Activated CD4-positive, alpha-beta T cell treated with anti-CD3 and anti-CD28 coated beads, Interleukin-10, Interleukin-2, amounts not matched to agents 100 ng/mL and 50 ng/mL, durations not matched to agents 16 hours and 8 hours (primary cell): ENCODE measurements at places on chromosomes 2 and 18.

- DNase-seq, result no peak
Measured at GRCh38 chr2:79697200-79697599, 184.3 kb downstream of the CTNNA2 start.

- DNase-seq, result no peak
Measured at GRCh38 chr2:207926133-207926988, 99.0 kb downstream of the PLEKHM3 start.

- DNase-seq, result no peak
Measured at GRCh38 chr2:177519534-177520115, 127.1 kb downstream of the AGPS start.

GRCh38 chr2:200640901-200641300 lies 55.1 kb downstream of the AOX1 start:
- no peak for DNase-seq

DNA sequence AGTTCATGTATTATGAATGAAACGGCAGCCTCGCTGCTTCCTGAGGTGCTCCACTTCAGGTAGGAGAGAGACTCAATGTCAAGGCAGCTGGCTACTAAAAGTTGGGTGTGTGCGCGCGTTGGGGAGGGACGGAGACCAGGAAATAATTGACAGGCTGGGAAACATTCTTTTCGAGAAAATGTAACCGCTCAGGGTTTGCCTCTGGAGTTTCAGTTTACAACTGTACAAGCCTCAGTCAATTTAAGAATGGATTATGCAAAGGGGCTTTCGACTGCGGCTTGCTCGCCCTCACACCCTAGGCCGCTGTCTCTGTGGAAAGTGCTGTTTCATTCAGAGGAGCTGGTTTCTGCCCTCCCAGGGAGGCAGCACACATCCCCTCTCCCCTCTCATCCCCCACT lies 4.4 kb upstream of the SPRED2 start:
- peak; percentile 88 for DNase-seq

DNA sequence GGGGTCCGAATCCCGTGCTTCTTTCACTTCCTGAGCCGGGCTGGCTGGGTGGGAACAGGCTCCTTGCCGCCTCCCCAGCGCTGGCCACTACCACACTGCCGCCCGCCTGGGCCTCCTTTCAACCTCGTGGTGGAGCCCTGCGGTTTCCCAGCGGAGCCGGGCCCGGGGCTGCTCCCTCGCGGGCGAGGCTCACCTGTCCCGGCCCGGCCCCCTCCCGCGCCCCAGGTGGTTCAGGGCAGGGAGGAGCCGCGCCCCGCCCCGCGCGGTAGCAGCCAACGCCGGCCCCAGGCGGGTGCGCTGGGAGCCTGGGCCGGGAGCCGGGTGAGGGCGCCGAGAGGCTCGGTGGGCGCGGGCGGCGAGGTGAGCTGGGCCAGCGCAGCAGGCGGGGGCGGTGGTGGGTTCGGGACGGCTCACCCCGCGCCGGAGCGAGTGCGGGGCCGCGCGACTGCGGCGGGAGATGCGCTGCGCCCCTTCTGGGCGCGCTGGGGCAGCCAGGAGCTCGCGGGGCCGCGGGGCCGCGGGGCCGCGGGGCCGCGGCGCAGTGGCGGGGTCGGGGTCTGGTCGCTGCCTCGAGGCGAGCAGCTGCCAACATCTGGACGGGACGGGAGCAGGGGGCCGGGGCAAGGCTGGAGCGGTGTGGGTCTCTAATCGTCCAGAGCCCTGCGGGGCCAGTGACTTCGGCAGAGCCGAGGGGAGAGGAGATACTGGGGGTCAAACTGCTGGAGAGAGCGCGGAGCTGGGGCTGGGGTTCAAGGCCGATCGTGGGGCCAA lies at the start of gene LYPD6B:
Gene LYPD6B, plus strand, starts transcription at position 258 of the 771 bp plus-strand sequence. CDS start 92,250 bp downstream, outside the sequence.
- DNase-seq, result no peak

DNA sequence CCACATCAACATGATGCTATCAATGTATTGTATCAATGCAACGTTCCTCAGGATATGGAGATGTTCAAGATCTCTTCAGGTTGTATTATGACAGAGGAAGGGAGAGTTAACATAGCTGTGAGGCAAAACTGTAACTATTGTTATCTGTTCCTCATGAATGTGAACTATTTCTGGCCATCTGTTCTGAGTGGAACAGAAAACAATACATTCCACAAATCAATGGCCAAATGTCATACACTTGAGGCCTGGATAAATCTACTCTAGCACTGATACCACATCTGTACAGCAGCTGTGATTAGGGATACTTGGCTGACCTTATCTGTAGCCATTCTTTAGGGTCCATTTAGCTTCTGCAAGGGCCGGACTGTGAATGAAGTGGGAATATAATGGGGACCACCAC lies 447.9 kb downstream of the IRS1 start:
- no peak for DNase-seq

GRCh38 chr2:15315411-15315810 lies 245.7 kb downstream of the NBAS start:
- DNase-seq, result no peak
